ENCODE measurements at places on chromosomes 4 and X. TPM values are rescaled to one million over a fixed set of nuclear protein-coding genes. Genes with fewer than 3 reads are reported as not detected.
A peak's percentile ranks its signal among the peaks of the same experiment; 100 is the strongest.

DNA sequence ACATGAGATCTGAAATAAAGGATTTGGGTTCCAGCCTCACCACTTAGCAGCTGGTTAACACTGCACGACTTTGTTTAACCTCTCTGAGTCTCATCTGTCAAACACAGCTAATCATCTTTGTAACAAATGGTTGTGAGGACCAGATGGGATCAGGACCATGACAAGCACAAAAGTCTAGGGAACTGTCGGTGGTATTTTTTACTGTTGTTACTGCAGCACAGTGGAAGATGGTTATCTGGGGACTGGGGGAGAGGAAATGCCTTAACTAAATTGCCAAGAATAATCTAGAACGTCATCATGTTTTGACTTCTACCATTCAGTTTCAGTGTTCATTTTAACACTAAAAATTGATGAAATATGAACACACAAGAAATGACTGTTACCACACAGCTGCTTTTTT, 99.5 kb downstream of the ADGRA3 start:
- DNase-seq: no peak

The UGT2B15 gene
- total RNA-seq: not detected

DNA sequence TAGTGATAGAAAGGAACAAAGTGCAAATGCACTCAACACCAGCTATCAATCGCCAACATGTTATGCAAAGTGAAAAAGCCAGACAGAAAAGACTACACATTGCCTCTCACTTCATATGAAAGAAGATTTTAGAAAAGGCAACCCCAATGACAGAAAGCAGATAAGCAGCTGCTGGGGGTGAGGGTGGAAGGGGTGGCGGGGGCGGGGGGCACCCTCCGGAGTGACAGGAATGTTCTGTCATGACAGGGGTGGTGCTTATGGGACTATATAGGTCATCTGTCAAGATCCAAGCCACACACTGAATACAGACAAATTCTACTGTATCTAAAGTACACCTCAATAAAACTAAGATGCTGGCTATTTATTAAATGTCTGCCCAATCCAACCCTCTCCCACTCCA, 10.7 kb downstream of the WDR1 start:
- no peak for DNase-seq

DNA sequence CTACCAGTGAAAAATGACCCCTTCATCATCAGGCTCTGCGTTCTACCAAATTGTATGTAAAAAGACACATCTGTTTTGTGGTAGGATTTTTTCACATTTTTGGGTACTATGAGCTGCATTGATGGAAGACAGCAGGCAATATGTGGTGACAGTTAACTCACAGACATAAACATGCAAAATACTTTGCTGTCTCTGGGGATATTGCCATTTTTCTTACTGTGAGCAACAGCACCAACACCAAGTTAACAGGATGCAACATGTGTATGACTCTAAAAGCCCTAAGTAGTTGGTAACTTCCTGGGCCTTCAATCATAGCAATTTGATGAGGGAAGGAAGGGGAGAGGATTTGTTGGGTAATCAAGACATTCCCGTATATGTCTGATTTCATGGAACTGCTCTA, 56.4 kb upstream of the DRP2 start:
- no peak for DNase-seq

DNA sequence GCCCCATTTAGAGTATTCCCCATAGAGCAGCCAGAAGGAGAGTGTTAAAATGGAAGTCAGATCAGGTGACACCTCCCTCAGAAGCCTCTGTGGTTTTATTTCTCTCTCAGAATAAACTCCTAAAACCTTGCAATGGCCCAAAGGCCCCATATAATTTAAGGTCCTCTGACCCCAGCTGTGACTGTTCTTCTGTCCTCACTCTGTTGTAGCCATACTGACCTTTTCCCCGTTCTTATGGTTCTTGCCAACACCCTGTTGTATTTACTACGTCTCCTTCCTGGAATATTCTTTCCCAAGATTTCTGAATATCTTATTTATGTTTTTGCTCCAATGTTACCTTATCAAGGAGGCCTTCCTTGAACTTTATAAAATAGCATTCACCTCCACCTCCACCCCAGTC, 18.0 kb downstream of the ADH7 start:
- no peak for DNase-seq

The ADGRG2 gene
- 0.35 TPM for total RNA-seq

- no peak for DNase-seq
Observed at GRCh38 chr4:66091786-66092185, 421.5 kb upstream of the EPHA5 start.

The ACOX3 gene
- 29.3 TPM for total RNA-seq

The FAM114A1 gene
- 26.1 TPM for total RNA-seq

- no peak for DNase-seq
Observed at GRCh38 chrX:126393284-126393683, 159.3 kb downstream of the DCAF12L1 start.

GRCh38 chr4:48175806-48176205, 41.8 kb upstream of the TXK start:
- DNase-seq: no peak

- no peak for DNase-seq
Observed at GRCh38 chr4:147828331-147828905, 96.5 kb downstream of the ARHGAP10 start.

The DRD5 gene
- not detected for total RNA-seq

DNA sequence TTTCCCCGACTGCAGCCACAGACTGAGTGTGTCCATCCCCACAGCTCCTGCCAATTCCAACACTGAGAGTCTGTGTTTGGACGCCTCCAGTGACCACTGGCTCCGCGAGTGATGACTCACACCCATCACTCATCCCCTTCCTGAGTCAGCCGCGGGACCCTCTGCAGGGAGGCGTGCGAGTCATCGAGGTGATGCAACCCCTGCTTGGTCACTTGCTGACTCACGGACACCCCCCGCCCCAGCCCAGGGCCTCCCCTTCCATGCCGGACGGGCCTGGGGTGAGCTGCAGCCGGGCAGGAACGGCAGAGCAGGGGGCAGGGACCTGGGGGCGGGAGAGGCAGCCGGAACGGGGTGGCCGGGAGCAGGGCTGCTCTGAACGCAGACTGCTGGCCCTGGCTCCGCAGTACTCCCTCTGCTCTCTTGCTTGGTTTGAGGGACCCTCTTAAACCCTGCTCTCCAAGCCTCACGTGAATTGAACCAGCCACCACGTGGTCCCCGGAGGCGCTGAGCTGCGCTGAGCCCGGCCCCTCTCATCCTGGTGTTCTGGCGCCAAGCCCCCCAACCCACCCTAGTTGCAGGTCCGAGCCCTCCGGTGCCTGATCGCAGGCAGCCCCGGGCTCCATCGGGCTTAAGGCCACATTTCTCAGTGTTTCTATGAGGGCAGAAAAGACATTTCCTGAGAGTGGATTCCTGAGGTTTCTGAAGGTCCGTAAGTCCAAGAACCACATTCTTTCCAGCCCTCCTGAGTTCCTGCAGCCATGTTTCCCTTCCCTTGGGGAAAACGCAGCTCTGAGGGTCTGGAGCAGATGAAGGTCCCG, 32.4 kb downstream of the FGFRL1 start:
- DNase-seq: peak; percentile 91

GRCh38 chr4:73005514-73005913, 64.0 kb downstream of the COX18 start:
- DNase-seq: no peak

DNA sequence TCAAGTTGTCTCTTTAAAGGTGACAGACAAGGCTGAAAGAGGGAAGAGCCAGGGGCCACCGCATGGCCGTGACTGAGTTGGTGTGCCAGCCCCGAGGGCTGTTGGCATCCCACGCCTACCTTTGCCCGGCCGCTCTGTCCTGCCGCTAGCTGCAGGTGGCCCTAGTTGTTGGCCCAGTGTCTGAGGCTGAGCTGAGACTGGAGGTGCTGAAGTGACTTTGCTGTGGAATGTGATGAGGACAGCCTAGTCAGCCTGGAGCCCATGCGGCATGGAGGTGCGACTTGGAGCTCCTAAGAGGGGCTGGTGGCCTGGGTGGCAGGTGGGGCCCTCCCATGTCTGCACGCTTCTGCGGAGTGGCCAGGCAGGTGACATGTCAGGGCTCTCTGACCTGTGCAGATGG, 6.6 kb downstream of the TADA2B start:
- DNase-seq: no peak

The TRMT2B gene
- total RNA-seq: 14.1 TPM

The TRIM60 gene
- not detected for total RNA-seq

DNA sequence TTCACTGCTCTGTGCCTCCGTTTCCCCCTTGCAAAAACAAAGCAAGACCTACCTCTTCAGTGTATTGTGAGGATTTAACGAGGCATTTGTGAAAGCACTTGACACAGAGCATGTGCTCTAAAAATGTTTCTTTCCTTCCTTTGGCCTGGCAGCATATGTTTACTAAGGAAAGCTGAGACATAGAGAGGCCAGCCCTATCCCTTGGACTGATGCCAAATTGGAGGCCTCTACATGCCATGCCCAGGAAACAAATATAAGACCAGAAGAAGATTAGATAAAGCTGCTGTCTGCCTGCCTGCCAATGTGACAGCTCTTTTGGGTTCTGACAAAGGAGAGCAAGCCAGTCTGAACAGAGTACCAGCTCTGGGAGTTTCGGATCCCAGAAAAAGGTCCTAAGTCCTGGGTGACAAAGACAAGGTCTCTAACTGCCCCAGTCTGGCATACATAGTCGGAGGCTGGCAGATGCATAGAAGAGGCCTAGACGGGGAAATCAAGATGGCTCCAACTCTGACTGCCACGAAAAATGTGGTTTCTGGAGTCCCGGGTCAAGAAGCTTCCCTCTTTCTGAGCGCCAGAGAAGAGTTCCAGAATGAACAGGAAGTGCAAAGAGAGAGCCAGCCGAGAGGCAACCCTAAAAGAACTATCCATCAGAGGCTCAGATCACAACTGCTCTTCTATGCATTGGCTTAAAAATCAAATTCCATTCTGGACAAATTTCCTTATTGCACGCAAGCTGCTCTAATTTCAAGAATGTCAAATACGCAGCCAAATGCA, 25.8 kb downstream of the OTUD6A start:
- no peak for DNase-seq

- no peak for DNase-seq
Observed at GRCh38 chrX:42443267-42443666, 334.7 kb downstream of the PPP1R2C start.

DNA sequence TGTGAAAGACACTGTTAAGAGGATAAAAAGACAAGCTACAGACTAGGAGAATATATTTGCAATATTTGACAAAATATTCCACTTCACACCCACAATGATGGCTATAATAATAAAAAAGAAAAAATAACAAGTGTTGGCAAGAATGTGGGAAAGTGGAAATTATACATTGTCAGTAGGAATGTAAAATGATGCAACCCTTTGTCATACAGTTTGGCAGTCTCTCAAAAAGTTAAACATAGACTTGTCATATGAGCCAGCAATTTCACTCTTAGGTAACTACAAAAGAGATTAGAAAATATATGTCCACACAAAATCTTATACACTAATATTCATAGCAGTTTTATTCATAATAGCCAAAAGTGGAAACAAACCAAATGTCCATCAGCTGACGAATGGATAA, 5.2 kb upstream of the RADX start:
- DNase-seq: no peak

- DNase-seq: no peak
Observed at GRCh38 chrX:44903830-44904530, 31.0 kb downstream of the KDM6A start.

Measured in cardiac septum (tissue), 1 donor.